Spinal cord (tissue), 10 donors: ENCODE measurements at places on chromosomes 5 and 9. TPM values are rescaled to one million over a fixed set of nuclear protein-coding genes. Genes with fewer than 3 reads are reported as not detected.

The BSPRY gene
- 0.33 TPM for total RNA-seq

The SETX gene
- 66.3 TPM for total RNA-seq

DNA sequence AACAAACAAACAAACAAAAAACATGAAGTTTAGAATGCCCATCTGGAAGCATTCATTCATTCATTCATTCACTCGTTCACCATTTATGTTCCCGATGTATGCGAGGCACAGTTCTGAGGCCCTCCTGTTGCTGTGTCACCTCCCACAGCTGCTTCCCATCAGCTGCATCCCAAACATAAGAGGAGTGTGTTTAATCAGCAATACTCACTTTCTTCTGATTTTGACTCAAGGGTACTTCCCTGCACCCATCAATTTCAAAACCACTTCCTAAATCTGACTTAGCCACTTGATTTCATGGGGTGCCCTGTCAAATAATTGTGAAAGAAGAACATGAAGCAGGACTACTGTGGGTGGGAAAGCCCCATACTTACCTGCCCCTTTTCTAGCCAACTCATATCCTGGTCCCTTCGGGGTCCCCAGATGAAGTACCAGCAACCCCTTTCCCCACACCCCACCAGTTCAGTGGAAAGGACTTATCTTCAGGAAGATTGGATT lies 128.0 kb upstream of the IL12B start:
- no peak for DNase-seq

GRCh38 chr5:76870046-76870445 lies 20.2 kb downstream of the S100Z start:
- no peak for DNase-seq

DNA sequence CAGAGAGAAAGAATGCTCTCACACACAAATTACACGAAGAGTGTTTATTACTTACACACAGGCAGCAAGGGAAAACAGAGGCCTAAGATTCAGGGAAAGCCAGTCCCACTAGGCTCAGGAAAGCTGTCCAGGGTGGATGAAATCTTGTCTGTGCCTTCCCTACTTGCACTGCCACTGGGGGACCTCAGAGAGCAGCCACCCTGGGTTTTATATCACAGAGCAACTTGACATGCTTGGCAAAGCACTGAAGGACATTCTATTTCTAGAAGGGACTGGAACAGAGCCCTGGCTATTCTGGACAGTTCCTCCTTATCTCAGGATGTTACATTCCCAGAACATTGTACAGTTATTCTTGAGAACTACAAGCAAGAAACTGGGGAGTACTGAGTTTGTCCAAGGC lies 7.5 kb upstream of the PRSS3 start:
- no peak for DNase-seq

DNA sequence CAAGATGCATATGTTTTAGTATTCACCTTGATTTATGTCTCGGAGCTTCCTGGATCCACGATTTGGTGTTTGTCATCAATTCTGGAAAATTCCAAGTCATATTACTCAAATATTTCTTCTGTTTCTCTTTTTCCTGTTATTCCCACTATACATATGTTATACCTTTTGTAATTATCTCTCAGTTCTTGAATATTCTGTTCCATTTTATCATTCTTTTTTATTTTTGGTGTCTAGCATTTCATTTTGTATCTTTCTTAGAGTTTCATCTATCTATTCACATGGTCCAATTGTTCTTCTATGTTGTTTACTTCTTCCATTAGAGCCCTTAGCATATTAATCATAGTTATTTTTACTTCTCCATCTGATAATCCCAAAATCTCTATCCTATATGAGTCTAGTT lies 637.8 kb upstream of the GRAMD2B start:
- no peak for DNase-seq

DNA sequence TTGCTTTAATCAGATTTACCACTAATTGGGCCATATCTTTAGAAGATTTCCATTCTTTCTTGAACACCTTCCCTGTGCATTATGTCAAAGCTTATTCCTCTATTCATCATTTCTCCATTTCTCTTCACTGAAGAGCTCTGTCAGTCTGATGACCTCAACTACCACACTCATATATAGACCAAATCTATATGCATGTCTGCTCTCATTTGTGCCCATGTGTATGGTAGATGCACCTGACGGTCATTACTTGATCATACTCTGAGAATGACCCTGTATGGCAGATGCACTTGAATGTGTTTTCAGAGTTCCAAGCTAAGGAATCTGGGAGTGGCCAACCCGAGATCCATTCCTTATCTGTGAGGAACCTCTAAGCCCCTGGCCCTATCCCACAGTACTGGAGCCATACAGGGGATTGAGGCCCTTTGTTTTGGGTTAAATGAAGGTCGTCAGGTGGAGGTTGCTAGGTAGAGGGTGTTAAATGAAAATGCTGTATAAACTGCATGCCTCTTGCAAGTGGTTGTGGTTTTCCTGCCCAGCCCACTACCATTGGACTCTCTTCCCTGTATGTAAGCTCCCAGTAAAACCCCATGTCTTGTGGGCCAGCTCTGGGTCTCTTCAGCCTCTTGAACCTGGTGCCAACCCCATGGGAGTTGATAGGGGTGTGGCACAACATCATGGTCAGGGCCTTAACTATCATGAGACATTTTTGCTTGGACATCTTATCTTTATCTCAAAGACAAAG lies 229.5 kb downstream of the KIAA0825 start:
- no peak for DNase-seq

DNA sequence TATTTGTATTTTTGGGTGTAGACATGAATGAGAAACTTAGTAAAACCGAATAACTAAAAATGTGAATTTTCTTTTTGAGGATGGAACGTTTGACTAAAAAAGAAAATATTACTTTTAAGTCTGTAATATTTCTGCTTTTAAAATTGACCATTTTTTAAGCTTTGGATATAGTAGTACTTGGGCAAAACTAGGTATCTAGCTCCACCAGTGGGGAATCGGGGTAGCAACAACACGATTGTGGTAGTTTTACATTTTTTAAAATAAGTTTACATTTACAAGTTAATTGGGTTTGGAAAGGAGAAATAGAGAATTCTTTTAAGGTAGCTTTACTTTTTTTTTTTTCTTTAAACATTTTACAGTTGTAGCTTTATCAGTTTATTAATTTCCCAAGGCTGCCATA lies 154.4 kb downstream of the MAN2A1 start:
- no peak for DNase-seq

DNA sequence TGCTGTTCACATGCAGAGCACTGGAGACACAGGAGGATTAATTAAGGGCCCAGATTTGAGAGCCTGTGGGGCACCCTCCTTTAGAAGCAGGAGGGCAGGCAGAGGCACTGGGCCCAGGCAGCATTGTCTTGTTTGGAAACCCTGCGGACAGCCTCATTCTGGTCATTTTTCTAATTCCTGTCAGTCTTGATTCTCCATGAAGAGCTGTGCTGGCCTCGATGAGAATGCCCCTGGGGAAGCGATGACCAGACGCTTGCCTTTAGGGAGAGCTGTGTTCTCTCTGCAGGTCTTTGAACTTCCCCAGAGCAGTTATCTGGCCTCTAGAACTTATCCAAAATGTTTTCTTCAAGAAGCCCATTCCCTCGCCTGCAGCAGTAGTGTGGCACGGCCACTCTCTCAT lies 117.8 kb upstream of the PTCH1 start:
- no peak for DNase-seq

DNA sequence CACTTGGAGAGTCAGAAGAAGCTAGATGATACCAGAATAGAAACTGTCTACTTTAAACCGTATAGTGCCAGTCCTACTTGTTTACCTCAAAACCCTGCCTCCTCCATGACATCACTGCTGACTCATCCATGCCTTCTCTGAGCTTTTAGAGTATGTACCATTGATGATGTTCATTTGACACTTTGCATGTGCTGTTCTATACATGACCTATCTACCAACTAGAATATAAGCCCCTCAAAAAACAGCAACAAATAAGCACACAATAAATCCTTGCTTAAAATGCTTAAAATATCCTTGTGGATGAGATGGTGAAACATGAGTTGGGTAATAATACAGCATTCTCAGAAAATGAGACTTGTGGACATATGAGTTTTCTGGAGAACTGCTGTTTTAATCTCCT lies 2.6 kb downstream of the CTNNAL1 start:
- DNase-seq: no peak

GRCh38 chr9:96565671-96566497 lies 53.8 kb downstream of the CDC14B start:
- no peak for DNase-seq
